ENCODE measurements at places on chromosomes 4 and X. TPM values are rescaled to one million over a fixed set of nuclear protein-coding genes. Genes with fewer than 3 reads are reported as not detected.

GRCh38 chrX:55486736-55487135 is 2.9 kb downstream of the USP51 start:
- no peak for DNase-seq

DNA sequence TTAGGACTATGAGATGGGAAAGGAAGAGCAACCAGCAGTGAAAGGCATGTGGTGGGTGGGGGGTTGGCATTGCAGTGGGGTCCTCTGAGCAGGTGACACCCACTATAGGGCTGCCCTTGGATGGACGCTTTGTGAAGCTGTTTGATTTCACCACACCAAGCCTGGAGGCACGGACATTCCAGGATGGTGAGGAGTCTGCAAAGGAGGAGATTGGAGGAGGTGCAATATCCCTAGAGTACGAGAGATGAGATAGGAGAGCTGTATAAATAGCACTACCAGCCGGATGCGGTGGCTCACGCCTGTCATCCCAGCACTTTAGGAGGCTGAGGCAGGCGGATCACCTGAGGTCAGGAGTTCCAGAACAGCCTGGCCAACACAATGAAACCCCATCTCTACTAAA is 42.3 kb downstream of the SHOX start:
- DNase-seq: no peak

GRCh38 chr4:46922205-46922604 is 13.2 kb upstream of the COX7B2 start:
- DNase-seq: no peak

- DNase-seq: no peak
Measured at GRCh38 chrX:33142331-33142730, 69.0 kb downstream of the DMD start.

- no peak for DNase-seq
Measured at GRCh38 chr4:3710451-3711182, 55.6 kb upstream of the ADRA2C start.

DNA sequence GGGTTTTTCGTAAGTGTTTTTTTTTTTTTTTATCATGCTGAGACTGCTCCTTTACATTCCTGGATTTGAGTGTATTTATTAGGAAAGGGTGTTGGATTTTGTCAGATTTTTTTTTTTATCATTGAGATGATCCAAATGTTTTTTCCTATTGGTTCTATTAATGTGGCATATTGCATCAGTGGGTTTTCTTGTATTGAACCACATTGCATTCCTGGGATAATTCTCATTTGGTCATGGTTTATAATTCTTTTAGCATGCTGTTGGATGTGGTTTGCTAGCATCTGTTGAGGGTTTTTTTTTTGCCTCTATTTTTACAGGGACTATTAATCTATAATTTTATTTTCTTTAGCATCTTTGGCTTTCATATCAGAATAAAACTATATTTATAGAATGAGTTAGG is 28.8 kb downstream of the COL4A5 start:
- DNase-seq: no peak

GRCh38 chr4:169314906-169315305 is 44.1 kb upstream of the SH3RF1 start:
- DNase-seq: no peak

- no peak for DNase-seq
Measured at GRCh38 chr4:3168029-3168428, 80.9 kb upstream of the MSANTD1 start.

DNA sequence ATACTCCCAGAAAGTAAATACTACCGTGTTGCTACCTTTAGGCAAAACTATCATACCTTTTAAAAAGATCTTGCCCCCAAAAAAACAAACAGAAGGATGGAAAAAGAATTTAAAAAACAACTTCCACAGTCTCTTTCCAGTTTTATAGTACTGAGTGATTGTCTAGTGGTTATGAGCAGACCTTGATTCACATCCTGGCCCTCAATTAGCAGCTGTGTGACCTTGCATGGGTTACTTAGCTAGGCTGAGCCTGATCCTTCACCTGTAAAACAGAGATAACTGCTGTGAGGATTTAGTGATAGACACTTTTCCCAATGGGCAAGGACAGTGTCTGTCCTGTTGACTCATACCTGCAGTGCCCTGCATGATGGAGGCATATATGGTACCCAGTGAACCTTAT is 49.0 kb downstream of the SMAD1 start:
- no peak for DNase-seq

DNA sequence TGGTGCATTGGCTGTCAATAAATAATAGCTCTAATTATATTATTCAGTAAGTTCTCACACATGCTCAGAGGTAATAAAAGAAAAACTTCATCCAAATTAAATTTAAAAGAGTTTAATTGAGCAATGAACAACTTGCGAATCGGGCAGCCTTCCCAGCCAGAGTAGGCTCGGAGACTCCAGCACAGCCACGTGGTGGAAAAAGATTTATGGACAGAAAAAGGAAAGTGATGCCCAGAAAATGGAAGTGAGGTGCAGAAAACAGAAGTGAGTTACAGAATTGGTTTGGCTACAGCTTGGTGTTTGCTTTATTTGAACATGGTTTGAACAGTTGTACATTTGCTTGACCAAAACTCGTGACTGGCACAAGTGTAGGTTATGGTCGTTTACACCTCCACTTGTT is 13.6 kb upstream of the BOD1L1 start:
- no peak for DNase-seq

- no peak for DNase-seq
Measured at GRCh38 chrX:68988865-68989264, 160.0 kb downstream of the EFNB1 start.

DNA sequence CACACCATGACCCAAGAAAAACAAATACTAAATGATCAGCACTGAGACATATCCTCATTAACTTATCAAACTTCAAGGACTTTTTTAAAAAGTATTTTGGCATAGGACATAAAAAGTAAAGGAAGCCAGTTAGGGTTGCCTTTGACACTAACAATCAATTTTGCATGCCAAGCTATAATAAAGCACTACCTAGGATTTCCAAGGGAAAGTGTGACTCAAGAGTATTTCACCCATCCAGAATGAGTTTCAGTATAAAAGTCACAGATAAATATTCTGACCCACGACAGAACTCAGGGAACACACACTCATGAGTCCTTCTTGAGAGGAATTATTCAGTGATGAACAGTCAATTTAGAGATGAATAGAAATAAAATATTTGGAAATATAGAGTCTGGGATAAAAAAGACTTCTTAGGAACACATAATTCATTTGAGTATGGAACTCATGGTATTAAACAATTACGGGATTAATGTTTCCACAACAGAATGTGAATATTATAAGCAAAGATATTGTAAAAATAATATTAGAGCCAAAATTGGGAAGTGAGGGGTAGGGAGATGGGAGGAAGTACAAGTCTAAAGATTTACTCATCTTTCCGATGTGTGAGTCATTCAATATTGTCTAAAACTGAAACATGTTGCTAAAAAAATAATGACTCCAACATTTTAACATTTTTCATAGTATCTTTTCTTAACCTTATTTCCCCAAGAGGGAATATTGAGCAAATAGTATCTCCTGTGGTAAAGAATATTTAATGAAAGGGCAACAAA is 143.5 kb upstream of the LNX1 start:
- DNase-seq: no peak

- DNase-seq: no peak
Measured at GRCh38 chr4:113471146-113471860, 290.2 kb downstream of the CAMK2D start.

Gene DCK
- total RNA-seq: 25.3 TPM

Gene TNIP3
- total RNA-seq: 0.12 TPM

Gene UGT2A1
- not detected for total RNA-seq

Gene GPC3
- total RNA-seq: 0.39 TPM

Gene KLB
- not detected for total RNA-seq

Gene TEC
- 2.4 TPM for total RNA-seq
